ENCODE measurements at places on chromosomes 16 and 17.

DNA sequence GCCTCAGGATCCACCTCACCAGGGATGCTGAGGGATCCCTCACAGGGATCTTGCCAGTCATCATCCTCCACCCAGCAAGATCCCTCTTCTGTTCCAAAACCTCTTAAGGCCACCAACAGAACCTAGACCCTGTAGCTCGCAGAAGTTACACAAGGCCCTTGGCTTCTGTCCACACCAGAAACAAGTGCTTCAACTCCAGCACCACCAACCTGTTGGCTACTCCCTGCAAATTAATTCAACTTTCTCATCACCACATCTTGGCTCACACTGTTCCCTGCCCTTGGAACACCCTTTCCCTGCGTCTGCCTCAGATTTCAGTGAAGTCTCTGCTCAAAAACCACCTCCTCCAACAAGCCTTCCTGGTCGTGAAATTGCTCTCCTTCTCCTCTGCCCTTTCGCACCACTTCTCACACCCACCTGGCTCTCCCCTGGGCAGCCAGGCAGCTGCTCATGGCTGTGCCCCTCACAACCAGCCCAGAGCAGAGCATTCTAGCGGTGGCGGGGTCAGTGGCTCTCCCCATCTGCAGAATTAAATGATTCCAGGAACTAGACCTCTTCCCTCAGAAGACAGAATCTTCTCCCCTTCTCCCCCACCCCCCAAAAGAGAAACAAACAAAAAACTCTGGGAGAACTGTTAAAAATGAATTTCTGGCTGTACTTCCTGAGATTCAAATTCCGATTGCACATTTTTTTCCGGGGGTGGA, 1.8 kb downstream of the PLLP start:
- no peak for DNase-seq

DNA sequence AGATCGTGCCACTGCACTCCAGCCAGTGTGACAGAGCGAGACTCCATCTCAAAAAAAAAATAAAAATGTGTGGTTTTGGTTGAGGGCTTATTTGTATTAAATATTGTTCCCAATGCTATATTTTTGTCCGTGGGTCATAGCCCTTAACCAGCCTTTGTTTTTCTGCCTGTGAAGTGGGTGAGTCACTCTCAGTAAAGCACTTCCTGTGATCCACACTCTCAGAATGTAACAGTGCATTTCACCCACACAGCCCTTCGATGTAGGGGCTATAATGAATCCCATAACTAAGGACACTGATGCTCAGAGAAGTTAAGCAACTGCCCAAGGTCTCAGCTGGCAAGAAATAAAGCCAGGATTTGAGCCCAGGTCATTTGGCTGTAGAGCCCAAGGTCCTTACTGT, 34.7 kb upstream of the POLR3E start:
- no peak for DNase-seq

- DNase-seq: no peak
Measured at GRCh38 chr17:12831839-12832238, 42.5 kb downstream of the ARHGAP44 start.

- no peak for DNase-seq
Measured at GRCh38 chr17:17698371-17698770, 17.1 kb downstream of the RAI1 start.

DNA sequence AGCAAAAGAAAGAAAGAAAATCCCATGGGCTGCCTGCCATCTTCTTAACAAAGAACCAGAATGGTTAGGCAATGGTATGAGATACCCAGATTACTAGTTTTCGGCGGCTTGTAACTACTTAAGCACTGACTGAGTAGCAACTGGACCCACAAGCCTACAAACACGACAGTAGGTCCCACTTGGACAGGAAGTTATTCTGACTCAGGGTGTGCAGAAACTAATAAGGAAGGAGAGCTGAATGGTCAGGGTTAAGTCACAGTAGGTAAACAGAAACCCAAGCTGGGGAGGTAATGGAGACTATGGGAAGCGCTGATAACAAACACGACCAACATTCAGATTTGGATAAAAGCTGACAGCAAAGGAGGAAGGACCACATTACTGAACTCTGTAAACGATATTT, 10.4 kb upstream of the HLF start:
- no peak for DNase-seq

Measured in stimulated activated CD4-positive, alpha-beta T cell treated with anti-CD3 and anti-CD28 coated beads, Interleukin-2, amount 100 ng/mL, for 4 hours (primary cell).